Activated naive CD8-positive, alpha-beta T cell treated with anti-CD3 and anti-CD28 coated beads for 36 hours (primary cell): ENCODE measurements at places on chromosomes 2 and 18.

DNA sequence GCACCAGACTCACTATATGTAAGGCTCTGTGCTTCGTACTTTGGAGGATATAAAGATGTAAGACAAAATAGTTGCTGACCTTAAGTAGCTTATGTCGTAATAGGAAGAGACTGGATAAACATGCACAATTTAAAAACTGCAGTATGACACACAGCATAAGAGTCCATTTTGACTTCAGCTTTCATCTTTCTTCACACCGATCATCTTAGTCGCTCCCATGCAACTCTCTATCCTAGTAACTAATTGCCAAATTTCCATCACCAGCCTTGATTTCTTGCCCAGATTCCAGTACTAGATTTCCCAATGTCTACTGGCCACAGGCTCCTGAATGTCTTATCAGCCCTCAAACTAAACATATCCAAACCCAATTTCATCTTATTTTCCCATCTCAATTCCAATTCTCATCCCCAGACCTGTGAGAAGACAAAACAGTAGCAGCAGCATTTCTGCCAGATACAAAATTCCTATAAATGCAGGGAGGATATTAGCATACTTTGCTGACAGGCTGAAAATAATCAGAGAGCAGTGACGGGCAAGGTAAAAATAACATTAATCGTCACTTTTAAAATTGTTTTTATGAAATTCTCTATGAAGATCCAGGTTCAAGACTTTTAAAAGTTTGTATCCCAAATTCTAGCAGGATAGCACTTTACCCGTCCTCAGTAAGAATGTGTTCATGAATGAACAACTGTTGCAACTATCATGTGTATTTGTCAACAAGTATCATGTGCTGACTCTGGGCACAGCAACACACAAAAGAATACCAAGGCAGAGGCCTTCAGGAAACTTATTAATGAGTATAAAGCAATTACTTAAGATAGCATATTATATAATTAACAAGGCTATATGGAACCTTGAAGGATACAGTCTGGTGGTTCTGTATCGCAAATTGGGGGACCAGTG is 42.2 kb downstream of the KIDINS220 start:
- DNase-seq, result no peak

DNA sequence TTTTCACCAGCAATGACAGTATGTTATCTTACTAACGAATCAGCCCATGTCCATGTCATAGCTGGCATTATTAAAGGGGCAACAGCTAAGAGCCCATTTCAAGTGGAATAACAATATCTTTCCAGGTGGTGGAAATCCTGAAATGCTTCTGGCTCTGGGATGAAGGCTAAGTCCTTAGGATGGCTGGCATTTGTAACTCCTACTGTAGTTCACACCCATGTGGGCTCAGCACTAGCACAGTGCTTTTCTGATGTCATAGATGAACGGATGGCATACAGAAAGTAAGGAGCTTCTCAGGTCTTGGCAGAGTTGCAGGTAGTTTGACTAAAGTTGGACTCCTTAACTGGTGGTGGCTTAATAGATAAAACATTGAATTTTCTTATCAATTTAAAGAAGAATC is 10.0 kb downstream of the TMEM200C start:
- DNase-seq, result no peak

- no peak for DNase-seq
These were observed 34.5 kb downstream of the STK39 start for GRCh38 chr2:168212866-168213265.

GRCh38 chr2:86358957-86359356 is 21.5 kb upstream of the REEP1 start:
- DNase-seq, result no peak

DNA sequence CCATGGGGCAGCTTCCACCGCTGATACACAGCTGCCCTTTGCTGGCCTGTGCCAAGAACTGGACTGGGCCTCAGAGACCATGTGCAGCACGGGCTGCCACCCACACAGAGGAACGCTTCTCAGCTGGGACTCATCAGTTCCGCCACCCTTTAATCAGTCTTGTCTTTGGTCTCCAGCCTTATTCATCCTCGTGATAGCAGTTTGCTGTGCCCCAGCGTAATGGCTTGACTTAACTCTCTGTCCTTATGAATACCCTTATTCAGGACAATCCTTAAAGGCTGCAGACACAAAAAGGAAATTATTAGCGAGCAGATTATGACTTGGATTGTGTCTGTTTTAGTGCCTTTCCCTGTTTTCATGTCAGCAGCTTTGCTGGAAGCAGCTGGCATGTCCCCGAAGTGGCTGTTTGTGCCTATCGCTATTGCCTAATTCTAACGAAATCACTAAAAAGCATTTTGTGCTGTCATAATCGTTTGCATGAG is 108.9 kb upstream of the DAPL1 start:
- DNase-seq, result no peak

- no peak for DNase-seq
These were observed 134.5 kb downstream of the INHBB start for GRCh38 chr2:120480346-120480902.

DNA sequence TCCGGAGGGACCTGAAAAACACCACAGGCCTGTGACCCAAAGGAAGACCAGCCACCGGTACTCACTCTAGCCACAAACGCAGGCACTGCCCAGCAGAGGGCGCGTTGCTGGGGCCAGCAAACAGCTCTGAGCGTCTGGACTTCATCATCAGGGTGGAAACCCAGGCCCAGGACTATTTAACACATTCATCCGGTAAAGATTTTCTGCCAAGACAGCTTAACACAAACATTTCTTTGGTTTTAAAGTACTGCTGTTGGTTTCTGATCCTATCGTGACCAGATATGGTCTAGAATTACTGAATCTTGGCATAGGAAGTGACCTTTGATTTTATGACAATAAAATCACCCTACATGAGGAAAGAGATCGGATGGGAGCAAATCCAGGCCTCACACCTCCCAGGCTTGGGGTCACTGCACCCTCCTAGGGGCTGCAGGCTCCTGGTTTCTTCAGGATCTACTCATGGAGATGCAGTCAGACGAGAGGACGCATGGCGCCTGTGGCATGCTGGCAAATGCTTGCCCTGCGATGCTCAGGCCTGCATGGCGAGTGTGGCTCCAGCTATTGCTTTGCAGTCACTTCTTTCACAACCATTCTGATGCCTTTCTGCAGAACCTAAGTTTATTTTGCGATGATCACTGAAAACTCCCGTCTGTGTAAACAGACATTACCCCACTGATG is 130.4 kb downstream of the COL4A4 start:
- DNase-seq, result peak; percentile 15

GRCh38 chr2:232652505-232652851 is 19.1 kb downstream of the EFHD1 start:
- DNase-seq, result no peak

GRCh38 chr18:68121826-68122225 is 593.1 kb downstream of the TMX3 start:
- DNase-seq, result no peak

- DNase-seq, result no peak
These were observed 574 bp upstream of the EML4 start for GRCh38 chr2:42168459-42169099.

DNA sequence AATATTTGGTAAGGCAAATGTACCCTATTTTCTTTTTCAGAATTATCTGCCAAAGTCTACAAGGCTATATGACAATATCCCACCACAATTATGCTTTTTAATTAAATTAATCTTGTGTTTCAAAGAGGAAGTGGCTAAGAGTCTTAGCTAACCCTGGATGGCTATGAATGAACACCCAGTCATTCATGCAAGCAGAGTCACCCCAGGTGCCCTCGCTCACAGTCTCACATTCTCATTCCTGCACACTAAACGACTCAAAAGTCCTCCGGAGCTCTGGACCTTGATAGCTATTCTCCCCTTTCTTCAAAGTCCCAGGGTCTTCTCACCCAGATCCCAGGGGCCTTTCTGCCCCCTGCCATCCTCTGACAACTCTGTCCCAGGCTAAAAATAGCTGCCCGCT is 42.1 kb upstream of the MRPL19 start:
- no peak for DNase-seq

GRCh38 chr18:56645415-56646016 is 5.6 kb upstream of the WDR7 start:
- DNase-seq, result no peak

- DNase-seq, result no peak
These were observed 18.7 kb upstream of the SULT1C3 start for GRCh38 chr2:108220942-108221541.

- DNase-seq, result no peak
These were observed 16.9 kb upstream of the HNRNPLL start for GRCh38 chr2:38619458-38620164.

GRCh38 chr18:60060578-60060977 is 160.8 kb downstream of the PMAIP1 start:
- DNase-seq, result no peak

DNA sequence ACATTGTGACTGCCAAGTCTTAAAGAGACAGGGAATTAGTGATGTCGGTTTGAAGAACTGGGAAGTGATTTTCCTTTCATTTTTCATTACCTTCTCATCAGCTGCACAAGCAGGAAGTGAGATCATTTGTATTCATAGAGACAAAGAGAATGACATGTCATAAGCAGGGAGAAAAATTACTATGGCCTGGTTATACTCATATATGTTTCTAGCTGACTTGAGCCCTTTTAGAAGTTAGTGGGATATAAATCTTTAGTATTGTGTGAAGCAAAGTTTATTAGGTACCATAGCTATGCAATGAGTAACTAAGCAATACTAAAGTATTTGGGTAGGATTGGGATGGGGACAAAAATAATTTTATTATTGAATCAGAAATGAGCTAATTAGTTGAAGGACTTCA is 284.1 kb downstream of the PID1 start:
- DNase-seq, result no peak

- DNase-seq, result no peak
These were observed 214.4 kb upstream of the SP5 start for GRCh38 chr2:170500770-170501169.

- no peak for DNase-seq
These were observed 28.5 kb downstream of the SLC66A2 start for GRCh38 chr18:79922971-79923411.

- peak; percentile 44 for DNase-seq
These were observed 21.7 kb upstream of the NRP2 start for GRCh38 chr2:205660521-205661124.

DNA sequence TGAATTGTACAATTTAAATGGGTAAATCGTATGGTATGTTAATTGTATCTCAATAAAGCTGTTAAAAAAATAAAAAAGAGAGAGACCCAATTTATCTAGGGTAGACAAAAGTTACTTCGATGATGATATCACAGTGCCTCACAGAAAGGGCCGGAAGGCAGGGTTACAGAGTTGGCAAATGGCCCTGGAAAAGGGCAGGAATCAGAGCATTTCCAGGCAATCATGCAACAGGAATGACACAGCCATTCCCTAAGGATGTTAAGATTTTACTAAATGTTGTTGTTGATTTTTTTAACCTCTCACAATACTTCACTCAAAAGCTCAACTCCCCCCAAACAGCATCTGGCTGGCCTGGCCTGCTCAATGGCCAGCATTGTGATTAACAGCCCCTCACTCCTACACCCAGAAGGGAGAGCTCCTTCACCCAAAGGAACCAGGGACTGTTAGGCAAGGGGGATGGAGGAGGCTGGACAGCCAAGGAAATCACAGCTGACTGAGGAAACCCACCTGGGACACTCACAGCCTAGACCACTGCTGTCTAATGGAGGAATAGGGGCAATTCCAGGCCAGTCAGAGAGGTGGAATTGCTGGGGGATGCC is 7.7 kb upstream of the SP100 start:
- no peak for DNase-seq

DNA sequence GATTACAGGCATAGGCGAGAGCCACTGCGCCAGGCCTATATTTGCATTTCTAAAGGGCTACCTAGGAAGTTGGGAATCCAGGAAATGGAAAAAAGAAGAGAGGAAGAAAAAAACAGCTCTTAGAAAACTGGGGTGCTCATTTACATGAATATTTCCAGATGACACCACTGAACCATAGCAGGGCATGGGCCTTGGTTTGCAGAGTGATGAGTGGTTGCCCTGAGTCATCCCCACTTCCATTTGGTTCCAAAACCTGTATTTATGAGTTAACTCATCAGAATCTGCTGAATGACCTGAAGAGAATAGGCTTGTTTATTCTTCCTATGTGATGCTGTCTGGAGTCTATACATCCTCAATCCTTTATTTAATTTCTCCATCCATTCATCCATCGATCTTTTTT is 36.2 kb downstream of the EHD3 start:
- DNase-seq, result no peak

- DNase-seq, result no peak
These were observed 1.7 kb upstream of the EXOC6B start for GRCh38 chr2:72827487-72827886.

GRCh38 chr2:230778350-230779063 is 65.9 kb downstream of the CAB39 start:
- DNase-seq, result no peak

GRCh38 chr2:74379851-74380789 is at the start of gene DCTN1:
DCTN1 (minus strand) TSS chr2:74380311; CDS start chr2:74380037, 274 bp downstream.
- DNase-seq, result no peak

DNA sequence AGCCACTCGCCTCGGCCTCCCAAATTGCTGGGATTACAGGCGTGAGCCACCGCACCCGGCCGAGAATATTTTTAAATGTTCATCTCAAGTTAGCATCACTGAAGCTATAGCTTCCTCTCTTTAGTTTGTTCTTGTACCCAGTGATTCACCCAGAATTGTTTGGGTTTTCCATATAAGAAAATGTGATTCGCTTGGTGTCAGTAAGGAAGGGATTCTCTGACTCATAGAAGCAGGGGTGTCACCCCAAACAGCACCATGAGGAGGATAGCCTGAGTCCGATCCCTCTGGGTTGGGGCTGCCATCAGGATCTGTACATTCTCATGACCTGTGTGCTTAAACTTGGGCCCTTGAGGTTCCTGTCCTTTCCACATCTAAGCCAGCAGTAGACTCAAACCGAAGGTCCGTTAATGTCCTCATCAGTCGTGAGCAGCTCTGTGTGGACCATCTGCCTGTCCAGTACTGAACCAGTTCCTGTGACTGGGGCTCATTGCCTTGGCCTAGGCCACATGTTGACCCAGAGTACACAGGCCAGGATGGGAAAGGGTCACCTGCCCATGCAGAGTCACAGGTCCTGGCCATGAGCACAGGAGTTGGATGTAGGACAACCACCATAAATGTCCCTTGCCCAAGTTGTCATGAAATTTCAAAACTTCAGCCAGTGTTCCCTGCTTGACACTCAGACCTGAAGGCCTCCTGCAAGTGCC is 311.9 kb downstream of the GBX2 start:
- DNase-seq, result no peak

- peak; percentile 2 for DNase-seq
These were observed 182.3 kb downstream of the RDH14 start for GRCh38 chr2:18378020-18378653.
